Renal pelvis (tissue), 12 donors: ENCODE measurements at places on chromosomes 3 and 15. TPM values are rescaled to one million over a fixed set of nuclear protein-coding genes. Genes with fewer than 3 reads are reported as not detected.

REC114 gene
- not detected for polyA plus RNA-seq

COL6A5 gene
- 0.03 TPM for polyA plus RNA-seq

CP gene
- polyA plus RNA-seq, result 0.33 TPM

IDH3A gene
- polyA plus RNA-seq, result 48.1 TPM

EOMES gene
- 0.14 TPM for polyA plus RNA-seq

C15orf61 gene
- 6.1 TPM for polyA plus RNA-seq

ANKRD63 gene
- polyA plus RNA-seq, result 0.40 TPM

EPHB1 gene
- polyA plus RNA-seq, result 6.0 TPM
